Stimulated activated naive CD4-positive, alpha-beta T cell treated with Interleukin-2 at 50 U/mL for 16 hours (primary cell): ENCODE measurements at places on chromosomes 12 and 14.

DNA sequence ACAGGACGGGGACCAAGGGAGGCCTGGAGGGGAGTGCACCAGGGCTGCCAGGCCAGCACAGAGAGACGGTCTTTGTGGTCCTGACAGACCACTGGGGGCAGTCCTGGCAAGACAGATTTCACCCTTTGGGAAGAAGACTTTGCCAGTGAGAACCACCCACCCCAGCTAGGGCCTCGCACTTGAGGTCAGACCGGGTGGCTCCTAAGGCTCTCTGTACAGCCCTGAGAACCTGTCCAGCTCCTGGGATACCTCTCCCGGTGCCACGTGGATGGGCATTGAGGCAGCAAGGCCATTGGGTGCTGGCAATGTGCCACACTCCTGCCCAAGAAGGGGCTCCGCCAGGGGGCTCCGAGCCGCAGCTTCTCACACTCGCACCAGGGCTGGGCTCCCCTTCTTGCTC lies 42.4 kb downstream of the DEGS2 start:
- DNase-seq, result no peak

DNA sequence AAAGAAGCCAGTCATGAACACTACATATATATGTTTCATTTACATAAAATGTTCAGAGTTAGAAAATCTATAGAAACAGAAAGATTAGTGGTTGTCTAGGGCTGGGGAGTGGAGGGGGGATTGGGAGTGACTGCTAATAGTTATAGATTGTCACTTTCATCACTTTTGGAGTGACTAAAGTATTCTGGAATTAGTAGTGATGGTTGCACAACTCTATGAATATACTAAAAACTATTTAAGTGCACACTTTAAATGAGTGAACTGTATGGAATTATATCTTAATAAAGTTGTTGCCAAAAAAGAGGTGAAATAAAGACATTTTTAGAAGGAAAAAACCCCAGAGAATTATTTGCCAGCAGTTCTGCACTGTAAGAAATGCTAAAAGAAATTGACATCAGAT lies 9.5 kb downstream of the CATSPERB start:
- DNase-seq, result no peak

- no peak for DNase-seq
Measured at GRCh38 chr12:94753036-94753679, 102.8 kb upstream of the TMCC3 start.

DNA sequence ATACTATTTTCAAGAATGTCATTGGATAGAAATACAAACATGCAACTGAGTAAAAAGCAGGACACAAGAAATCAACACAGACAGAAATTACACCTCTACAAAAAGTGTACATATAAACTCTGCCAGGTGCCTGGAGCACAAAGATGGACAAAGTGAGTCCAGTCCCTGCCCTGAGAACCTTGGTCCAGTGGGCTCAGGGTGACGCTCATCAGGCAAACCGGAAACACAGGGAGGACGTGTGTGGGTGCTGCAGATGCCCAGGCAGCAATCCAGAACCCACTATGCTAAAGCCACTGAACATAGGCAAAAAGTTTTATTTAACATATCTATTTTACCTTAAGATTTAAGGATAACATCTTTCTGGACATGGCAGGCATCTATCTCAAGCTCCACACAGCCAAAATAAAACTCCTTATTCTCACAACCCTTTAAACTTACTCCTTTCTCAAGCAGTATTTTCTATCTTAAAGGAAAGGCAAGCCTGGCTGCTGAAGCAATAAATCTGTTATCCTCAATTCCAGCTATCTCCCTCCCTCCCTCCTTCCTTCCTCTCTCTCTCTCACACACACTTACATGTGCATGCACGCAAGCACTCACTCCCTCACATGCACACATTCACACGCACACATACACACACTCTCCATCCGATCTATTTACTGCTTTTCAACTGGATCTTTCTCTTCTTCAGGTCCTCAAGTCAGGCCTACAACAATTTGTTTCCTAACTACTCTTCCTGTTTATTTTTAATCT lies 10.2 kb downstream of the PPP1R13B start:
- no peak for DNase-seq

DNA sequence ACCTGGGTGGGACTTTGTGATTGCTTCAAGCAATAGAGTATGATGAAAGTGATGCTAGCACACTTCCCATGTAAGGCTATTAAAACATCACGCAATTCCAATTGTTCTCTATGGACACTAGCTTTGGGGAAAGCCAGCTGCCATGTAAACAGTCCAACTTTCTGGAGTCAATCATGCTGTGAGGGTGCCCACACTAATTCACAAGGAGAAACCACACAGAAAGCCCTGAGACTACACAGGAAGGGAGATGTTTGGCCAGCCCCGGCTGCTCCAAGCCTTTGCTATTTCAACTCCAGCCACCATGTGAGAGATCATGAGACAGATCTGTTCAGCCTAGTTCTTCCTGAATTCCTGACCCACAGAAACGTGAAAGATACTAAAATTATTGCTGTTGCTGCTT lies 96.3 kb downstream of the ST8SIA1 start:
- DNase-seq, result no peak

GRCh38 chr12:92493816-92494215 lies 209.0 kb upstream of the PLEKHG7 start:
- no peak for DNase-seq

DNA sequence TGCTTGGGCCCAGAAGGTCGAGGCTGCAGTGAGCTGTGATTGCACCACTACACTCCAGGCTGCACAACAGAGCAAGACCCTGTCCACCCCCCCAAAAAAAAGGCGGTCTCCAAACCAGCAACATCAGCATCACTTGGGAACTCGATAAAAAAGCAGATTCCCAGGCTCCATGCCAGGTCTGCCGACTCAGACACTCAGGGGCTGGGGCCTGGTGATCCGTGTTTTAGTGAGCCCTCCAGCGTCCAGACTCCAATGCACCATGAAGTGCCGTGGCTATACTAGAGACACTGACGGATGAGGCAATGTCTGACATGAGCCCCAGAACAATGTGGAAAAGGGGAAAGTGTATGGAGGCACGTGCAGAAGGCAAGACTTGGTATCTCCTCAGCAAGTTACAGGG lies 28.8 kb downstream of the SCARB1 start:
- DNase-seq, result no peak

DNA sequence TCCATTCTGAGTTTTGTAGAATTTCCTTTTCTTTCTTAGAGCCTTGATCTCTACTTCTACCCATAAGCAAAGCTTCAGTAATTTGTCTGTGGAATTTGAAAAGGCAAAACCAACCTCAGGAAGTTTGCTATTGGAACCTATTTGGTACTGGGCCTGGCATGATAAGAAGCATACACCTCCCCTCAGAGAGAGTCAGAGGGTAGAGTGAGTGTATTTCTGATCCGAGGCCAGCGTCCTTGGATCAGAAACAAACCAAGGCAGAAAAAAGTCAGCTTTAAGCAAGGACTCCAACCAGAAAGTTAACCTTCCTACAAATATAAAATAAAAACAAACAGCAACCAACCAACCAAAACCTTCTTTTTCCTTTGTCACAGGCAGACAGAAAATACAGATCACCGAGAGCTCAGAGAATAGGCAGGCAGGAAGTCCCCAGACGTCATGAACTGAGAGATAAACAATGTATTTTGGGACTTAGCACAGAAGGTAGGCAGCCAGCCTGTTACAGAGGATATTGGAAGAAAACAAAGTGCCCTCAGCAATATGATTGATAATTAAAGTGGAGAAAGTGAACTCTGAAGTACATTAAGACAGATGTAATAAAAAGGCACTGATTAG lies 141.5 kb downstream of the NEDD1 start:
- no peak for DNase-seq

- no peak for DNase-seq
Measured at GRCh38 chr12:108752387-108752786, 21.1 kb upstream of the CORO1C start.

DNA sequence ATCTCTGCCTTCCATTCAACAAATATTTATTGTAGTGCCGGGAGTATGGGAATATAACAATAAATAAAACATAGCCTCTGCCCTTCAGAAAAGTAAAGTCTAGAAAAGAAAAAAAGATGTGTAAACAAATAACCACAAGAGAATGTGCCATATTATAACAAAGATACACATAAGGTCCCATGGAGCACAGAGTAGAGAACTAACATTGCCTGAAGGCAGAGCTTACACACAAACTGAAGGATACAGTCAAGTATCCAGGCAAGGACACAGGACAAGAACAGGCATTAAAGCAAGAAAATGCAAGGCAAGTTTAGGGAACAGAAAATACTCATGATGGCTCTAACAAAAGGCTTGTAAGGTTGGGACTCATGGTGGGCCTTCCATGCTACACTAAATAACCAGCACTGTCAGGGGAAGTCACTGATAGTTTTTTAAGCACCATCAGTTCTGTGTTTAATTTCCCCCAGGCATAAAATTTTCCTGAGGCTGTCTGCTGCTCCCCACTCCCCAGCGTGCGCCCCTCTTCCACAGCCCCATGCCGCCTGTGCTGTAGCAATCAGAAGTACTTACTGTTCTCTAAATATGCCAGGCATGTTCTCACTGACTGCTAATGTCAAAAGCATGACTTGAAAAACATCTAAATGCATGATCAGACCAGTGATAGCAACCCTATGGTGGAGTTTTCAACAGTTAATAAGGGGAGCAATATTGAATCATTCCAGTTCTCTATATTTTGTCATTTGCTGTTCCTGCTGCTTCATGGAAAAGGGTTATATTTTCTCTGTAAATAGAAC lies 77.8 kb downstream of the ANKS1B start:
- no peak for DNase-seq

DNA sequence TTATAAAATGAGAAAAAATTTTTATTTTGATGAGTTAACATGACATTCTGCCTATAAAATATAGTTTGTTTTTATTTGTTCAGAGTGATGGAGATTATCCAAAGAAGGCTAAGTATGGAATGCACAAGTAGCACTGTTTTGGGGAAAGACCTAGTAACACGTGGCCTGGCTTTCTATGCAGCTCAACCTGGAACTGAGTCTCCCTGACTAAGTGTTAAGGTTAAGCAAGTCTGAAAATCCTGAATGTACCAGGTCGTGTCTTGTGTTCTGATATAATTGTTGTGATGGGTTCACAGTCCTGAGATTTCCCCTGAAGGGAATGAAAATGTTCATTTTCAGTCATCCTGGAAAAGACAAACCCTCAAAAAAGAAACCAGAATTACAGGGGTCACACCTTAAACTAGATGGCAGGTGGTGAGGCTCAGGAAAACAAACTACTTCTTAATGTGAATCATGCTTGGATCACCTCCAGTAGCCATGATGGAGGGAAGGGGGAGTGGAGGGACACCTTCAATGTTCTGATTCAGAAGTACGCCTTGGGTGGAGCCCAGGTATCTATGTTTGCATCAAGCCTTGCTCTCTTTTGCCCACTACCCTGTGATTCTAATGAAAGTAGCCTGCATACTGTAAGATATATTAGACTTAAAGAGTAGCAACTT lies 236.8 kb downstream of the ALX1 start:
- no peak for DNase-seq

DNA sequence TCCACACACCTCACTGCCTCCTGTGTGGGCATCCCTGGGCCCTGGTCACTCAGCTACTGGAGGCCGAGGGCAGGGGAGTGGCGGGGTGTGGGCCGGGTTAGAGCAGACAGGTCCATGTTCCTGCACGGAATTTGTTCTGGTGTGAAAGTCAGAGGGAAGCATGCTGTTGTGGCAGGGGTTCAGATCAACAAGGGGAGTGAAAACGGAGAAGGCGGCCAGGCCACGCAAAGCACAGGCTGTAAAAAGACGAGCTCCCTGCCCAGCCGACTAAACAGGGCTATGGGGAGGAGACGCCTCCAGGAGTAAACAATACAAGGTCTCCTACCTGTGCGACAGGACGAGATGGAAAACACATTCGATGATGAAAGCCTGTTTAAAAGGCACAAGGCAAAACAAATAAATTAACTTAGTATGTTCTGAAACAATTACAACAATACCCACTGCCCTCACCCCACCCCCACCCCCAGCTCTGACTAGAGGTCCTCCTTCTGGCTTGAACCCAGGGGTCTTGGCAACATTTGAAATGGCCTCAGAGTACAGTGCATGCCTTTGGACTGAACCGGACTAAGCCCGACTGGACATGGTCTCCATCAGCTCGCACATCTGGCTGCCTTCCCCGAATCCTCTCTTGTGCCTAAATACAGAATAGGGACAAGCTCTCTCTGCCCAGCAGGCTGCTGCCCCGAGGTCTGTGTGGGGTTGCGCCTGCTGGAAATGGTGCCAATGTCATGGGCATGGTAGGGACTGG lies 274.9 kb upstream of the DIO3 start:
- no peak for DNase-seq

GRCh38 chr14:92563765-92564285 lies 50.2 kb downstream of the RIN3 start:
- no peak for DNase-seq

GRCh38 chr12:125467363-125467762 lies 402.1 kb downstream of the AACS start:
- DNase-seq, result no peak

DNA sequence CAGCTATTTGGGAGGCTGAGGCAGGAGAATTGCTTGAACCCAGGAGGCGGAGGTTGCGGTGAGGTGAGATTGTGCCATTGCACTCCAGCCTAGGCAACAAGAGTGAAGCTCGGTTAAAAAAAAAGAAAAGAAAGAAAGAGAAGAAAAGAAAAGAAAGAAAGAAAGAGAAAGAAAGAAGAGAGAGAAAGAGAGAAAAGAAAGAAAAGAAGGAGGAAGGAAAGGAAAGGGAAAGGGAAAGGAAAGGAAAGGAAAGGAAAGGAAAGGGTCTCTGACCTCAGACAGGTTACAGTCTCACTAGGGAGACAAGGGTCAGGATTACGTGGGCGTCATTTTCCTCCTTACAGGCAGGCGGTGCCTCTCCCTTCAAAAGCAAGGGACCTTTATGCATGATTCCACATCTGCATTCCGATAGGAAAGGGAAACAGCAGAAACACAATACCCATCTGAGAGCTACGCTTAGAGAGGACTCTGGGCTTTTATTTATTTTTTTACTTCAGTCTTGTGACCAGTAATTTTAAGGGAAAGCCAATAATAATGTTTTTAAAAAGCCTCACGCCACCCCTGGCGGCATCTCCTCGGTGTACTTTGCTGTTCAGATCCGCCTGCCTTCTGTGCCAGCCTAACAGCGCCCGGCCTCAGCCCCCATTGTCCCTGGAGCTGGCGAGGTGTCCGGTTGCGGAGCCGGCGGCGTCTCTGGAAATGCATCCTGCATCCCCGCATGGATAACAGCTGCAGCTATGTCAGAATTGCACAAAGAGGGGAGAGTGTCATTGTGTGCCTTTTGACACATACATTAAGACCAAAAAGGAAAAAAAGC lies 945 bp upstream of the HIP1R start:
- no peak for DNase-seq

DNA sequence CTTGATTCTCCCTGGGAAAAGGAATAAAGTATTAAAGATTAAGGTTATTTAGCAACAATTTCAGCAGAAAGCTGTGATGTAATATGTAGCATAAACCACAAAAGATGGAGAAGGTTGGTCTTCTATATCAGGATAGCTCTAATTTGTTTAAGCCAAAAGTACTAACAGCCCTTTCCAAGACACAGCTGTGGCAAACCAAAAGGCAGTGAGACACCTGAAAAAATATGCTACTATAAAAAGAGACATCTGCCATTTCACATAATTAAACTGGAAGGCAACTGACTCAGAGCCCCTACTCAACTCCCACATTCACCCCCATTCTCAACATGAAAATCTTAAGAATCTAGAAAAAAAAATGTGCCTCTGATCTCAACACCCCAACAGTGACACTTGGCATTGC lies 390.2 kb upstream of the PRICKLE1 start:
- DNase-seq, result no peak
